SJCRH30 (cell line): ENCODE measurements at places on chromosomes 7 and 10.

DNA sequence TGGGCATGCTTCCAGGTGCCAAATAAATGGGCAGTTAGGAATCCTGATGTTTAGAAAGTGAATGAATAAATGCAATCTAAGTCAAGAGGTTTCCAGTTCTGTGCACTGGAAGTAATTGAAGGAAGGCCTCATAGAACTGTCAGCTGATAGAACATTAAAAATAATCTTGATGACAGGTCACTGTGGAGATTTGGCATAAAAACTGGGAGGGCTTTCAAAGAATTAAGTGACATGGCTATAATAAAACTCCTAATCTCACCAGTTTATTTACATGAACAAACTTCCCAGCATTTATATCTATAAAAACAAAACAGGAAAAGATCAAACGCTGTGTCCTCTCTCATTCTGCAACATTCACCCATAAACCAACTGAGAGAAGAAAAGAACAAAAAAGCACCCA lies 170.5 kb downstream of the SLIT1 start:
- no peak for DNase-seq

DNA sequence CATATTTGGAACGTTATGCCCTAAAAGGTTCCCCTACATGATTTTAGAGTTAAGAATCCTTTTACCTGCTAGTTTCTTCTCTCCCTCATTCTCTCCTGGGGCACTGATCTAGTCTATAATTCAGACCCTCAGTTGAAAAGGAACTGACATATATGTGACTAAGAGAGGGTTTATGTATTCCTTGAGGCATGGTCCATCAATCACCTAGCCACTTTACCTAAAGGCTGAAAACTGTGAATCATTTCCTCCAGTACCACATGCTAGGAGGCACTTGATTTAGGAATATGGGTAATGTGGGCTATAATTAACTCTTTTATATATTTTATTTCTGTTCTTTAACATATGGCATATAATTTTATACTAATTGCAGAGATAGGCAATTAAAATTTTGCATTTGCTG lies 303.5 kb downstream of the BBS9 start:
- no peak for DNase-seq

- no peak for DNase-seq
These were observed 22.6 kb upstream of the MTURN start for GRCh38 chr7:30112103-30112713.

- no peak for DNase-seq
These were observed 18.9 kb downstream of the NOD1 start for GRCh38 chr7:30459591-30460245.

DNA sequence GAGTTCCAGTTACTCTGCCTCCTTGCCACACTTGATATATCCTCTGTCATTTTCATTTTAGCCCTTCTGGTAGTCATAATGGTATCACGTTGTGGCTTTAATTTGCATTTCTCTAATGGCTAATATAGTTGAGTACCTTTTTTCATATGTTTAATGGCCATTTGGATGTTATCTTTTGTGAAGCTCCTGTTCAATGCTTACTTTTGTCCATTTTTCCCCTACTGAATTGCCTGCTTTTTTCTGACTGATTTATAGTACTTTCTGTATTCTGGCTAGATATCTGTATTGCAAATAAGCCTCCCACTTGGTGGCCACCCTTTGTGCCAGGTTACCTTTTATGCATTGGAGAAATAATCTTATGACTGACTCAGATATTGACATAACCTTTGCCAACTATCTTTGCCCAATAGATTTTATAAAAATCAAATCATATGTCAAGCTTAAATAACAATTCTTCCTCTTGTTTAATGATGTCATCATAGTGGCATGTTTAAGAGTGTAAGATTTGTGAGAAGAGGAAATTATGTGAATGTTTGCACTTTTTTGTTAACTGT lies 50.6 kb downstream of the PRPF18 start:
- DNase-seq: no peak

- no peak for DNase-seq
These were observed 4.4 kb upstream of the CCL26 start for GRCh38 chr7:75776295-75776971.
